ENCODE measurements at places on chromosomes 1 and 21. TPM values are rescaled to one million over a fixed set of nuclear protein-coding genes. Genes with fewer than 3 reads are reported as not detected.

The SUSD4 gene
- total RNA-seq = 38.4 TPM

The KIF26B gene
- 10.9 TPM for total RNA-seq

The C1orf56 gene
- 4.1 TPM for total RNA-seq

The POU2F1 gene
- total RNA-seq = 28.8 TPM

The UBL4B gene
- not detected for total RNA-seq

The A3GALT2 gene
- not detected for total RNA-seq

The THEM5 gene
- not detected for total RNA-seq

The LDLRAD2 gene
- total RNA-seq = 0.66 TPM

The DDOST gene
- total RNA-seq = 205 TPM

- peaks cover 49% of the 10 kb centered on the region for H3K4me1 ChIP-seq
- peaks cover 11% of the 10 kb centered on the region for H3K36me3 ChIP-seq
- no peaks in the 10 kb centered on the region for H3K27me3 ChIP-seq
- no peak for DNase-seq
- peak overlapping the region; percentile 67 for H3K27ac ChIP-seq
These were observed 71.4 kb downstream of the MEGF6 start for GRCh38 chr1:3539707-3540425.

DNA sequence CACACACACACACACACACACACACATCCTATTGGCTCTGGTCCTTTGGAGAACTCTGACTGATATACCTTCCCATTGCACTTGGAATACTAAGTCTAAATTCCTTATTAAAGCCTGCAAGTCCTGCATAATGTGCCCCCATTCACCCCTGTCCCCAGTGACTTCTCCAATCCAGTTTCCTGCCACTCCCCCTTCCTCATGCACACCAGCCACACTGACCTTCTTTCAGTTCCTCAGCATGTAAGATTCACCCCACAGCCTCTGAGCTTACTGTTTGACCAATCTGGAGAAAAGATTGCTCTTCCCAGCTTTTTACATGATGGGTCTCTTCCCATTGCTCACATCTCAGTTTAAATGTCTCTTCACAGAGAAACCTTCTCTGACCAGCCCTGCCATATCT, 146.6 kb downstream of the TBX15 start:
- H3K4me1 ChIP-seq = no peaks in the 10 kb centered on the region
- H3K27me3 ChIP-seq = no peaks in the 10 kb centered on the region
- no peaks in the 10 kb centered on the region for H3K36me3 ChIP-seq
- H3K27ac ChIP-seq = no peak overlapping the region
- DNase-seq = no peak

DNA sequence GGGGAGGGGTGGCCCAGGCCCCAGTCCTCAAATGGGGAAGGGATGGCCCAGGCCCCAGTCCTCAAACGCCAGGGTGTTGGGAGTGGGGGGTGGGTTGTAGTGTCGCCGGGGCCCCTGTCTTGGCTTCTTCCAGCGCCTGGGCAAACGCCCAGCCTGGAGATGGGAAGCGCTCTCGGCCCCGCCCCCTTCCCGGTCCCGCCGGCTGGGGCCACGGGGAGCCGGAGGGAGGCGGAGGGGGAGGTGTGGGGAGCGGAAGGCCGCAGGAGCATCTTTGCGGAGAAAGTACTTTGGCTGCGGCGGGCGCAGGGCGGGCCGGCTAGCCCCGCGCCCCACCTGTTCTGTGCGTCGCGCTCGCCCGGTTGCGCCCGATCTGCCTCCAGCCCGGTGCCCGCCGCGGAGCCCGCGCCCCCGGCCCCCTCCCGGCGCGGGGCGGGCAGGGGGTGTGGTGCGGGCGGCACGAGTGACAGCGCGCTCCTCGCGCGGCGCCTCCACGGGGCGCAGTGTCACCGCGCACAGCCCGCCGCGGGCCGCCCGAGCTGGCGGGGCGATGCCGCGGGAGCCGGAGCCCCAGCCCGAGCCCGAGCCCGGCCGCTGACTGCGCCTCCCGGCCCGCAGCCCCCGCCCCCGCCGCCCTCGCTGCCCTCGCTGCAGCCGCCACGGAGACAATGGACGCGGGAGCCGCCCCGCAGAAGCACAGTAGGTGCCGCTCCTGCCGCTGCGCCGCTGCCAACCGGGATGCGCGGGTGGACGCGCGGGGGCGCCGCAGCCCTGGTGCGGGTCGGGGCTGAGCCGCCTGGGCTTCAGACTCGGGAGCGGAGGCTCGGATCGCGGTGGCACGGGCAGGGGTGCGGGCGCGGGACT, 31.1 kb upstream of the PEX10 start:
- peaks cover 7% of the 10 kb centered on the region for H3K36me3 ChIP-seq
- no peak for DNase-seq
- peaks cover 73% of the 10 kb centered on the region for H3K4me1 ChIP-seq
- no peak overlapping the region for H3K27ac ChIP-seq
- H3K4me3 ChIP-seq = no peak overlapping the region

GRCh38 chr1:22177354-22178003, 34.6 kb upstream of the WNT4 start:
- DNase-seq = no peak
- H3K27me3 ChIP-seq = no peaks in the 10 kb centered on the region
- H3K4me1 ChIP-seq = no peaks in the 10 kb centered on the region
- no peaks in the 10 kb centered on the region for H3K36me3 ChIP-seq
- H3K4me3 ChIP-seq = no peak overlapping the region
- no peak overlapping the region for H3K27ac ChIP-seq

GRCh38 chr1:31505911-31506497, 70.3 kb upstream of the TINAGL1 start:
- H3K27me3 ChIP-seq = no peaks in the 10 kb centered on the region
- H3K4me3 ChIP-seq = no peak overlapping the region
- H3K36me3 ChIP-seq = no peaks in the 10 kb centered on the region
- H3K27ac ChIP-seq = no peak overlapping the region

DNA sequence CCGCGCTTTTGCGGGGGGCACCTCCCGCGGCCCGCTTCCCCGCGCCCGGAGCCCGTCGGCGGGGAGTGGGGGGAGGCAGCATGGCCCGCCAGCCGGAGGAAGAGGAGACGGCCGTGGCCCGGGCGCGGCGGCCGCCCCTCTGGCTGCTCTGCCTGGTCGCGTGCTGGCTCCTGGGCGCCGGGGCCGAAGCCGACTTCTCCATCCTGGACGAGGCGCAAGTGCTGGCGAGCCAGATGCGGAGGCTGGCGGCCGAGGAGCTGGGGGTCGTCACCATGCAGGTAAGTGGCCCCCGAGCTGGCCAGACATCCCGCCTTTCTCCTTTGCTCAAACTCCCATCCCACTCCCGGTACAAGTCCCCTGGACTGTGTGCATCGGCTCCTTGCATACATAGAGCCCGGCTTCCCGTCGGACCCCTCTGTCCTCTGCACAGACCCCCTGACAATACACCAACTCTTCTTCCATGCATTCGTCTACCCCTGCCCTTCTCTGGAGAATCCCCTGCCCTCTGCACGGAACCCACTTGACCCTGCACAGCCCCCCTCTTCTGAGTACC, 812 bp downstream of the CACHD1 start:
- no peak for DNase-seq
- peak overlapping the region; percentile 77 for H3K27ac ChIP-seq
- no peaks in the 10 kb centered on the region for H3K36me3 ChIP-seq
- H3K4me3 ChIP-seq = peak overlapping the region; percentile 60
- peaks cover 15% of the 10 kb centered on the region for H3K4me1 ChIP-seq

GRCh38 chr1:29736582-29737188, 500.4 kb downstream of the PTPRU start:
- H3K4me3 ChIP-seq = no peak overlapping the region
- H3K36me3 ChIP-seq = no peaks in the 10 kb centered on the region
- no peaks in the 10 kb centered on the region for H3K27me3 ChIP-seq
- H3K4me1 ChIP-seq = no peaks in the 10 kb centered on the region
- DNase-seq = no peak

- peaks cover 4% of the 10 kb centered on the region for H3K4me1 ChIP-seq
- DNase-seq = no peak
- no peaks in the 10 kb centered on the region for H3K36me3 ChIP-seq
- H3K4me3 ChIP-seq = no peak overlapping the region
- no peaks in the 10 kb centered on the region for H3K27me3 ChIP-seq
- H3K27ac ChIP-seq = no peak overlapping the region
These were observed 35.1 kb downstream of the ITSN1 start for GRCh38 chr21:33677450-33677849.

DNA sequence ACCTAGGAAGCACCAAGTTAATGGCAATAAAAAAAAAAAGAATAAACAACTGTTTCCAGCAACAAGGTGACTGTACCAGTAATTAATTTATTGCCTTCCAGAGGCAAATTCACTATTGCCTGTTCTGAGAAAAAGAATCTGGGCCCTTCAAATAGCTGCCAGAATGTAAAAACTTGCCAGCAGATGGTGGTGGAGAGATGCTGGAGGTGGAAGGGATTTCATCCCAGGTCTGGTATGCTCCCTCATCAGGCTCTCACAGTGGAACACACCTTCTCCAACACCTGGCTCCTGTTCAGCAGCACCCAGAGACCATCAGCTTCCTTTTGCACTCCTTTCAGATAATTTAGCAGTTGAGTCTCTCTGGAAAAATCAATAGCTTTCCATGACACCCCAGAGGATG, 792.9 kb upstream of the ADAMTS5 start:
- H3K4me3 ChIP-seq = no peak overlapping the region
- no peaks in the 10 kb centered on the region for H3K4me1 ChIP-seq
- no peaks in the 10 kb centered on the region for H3K36me3 ChIP-seq

GRCh38 chr1:53769780-53770179, 30.8 kb upstream of the GLIS1 start:
- no peak for DNase-seq
- no peak overlapping the region for H3K27ac ChIP-seq
- no peaks in the 10 kb centered on the region for H3K4me1 ChIP-seq
- no peak overlapping the region for H3K4me3 ChIP-seq

- no peak overlapping the region for H3K4me3 ChIP-seq
- DNase-seq = no peak
- no peaks in the 10 kb centered on the region for H3K27me3 ChIP-seq
- no peak overlapping the region for H3K27ac ChIP-seq
These were observed 13.7 kb downstream of the LRRC8B start for GRCh38 chr1:89538361-89538760.

GRCh38 chr1:17770983-17771382, 15.8 kb downstream of the ACTL8 start:
- H3K27me3 ChIP-seq = no peaks in the 10 kb centered on the region
- DNase-seq = no peak
- no peak overlapping the region for H3K4me3 ChIP-seq
- H3K27ac ChIP-seq = no peak overlapping the region
- no peaks in the 10 kb centered on the region for H3K36me3 ChIP-seq
- peaks cover 10% of the 10 kb centered on the region for H3K4me1 ChIP-seq

DNA sequence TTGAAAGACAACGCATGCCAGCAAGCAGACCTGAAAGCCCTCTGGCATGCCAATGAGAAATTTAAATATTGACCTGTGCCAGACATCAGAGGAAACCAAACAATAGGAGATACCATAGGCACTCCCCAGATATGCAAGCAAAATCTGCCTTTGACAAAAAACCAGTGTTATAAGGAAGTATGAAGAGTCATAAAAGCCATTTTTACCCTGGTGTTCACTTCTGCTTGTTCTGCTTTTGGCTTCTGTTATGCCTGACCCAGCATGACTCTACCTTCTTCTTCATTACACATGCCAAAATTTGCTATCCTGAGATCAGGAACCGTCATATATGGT, 26.4 kb downstream of the NPHS2 start:
- no peak overlapping the region for H3K4me3 ChIP-seq
- no peak for DNase-seq
- H3K36me3 ChIP-seq = no peaks in the 10 kb centered on the region
- H3K27ac ChIP-seq = no peak overlapping the region
- no peaks in the 10 kb centered on the region for H3K4me1 ChIP-seq

DNA sequence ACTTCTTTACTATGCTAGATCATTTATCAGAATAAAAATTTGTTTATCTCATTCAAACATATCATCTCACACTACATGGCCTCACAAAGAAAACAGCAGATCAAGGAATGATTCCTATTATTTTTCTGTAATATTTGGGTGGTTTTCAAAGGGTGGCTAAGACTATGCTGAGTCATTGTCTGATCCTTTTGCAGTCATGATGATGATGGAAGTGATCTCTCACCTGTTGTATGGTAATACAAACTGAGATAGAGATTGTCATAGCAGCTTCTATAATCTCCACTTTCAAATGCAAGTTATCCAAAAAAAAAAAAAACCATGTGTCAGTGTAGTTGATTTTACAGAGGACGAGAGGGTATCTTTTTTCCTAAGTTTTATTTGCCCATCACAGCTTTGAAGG, 37.2 kb upstream of the GBP5 start:
- H3K36me3 ChIP-seq = no peaks in the 10 kb centered on the region
- no peak for DNase-seq
- no peaks in the 10 kb centered on the region for H3K27me3 ChIP-seq
- no peaks in the 10 kb centered on the region for H3K4me1 ChIP-seq

DNA sequence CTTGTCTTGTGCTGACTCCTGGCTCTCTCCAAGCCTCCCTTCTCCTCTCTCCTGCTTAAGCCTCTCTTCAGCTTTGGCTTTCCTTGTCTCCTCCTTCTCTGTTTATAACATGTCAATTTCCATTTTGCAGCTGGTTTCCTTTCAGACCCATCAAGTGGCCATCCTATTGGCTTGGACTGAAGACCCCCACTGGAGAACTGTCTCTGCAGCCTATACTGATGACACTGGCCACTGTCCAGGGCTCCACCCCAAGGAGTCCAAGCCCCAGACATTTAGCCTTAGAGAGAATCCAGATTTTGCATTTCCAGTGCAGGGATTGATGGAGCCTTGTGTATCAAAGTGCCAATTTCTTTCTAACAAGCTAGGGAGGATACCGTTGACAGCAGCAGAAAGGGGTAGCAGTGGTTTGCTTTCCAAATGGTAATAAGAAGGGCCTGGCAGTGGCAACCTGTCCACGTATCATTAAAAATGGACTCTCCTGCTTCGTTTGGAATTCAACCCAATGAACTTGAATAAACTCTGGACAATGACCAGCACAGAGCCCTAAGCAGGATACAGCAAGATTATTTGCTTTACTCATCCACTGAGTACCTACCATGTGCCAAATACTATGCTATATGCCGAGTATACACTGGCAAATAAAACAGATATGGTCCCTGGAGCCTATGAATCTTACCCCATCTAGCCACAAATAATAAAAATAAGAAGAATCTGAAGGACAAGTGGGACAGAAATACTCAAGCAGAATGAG, 6.5 kb downstream of the OVAAL start:
- H3K27ac ChIP-seq = no peak overlapping the region
- no peaks in the 10 kb centered on the region for H3K27me3 ChIP-seq
- DNase-seq = no peak
- no peaks in the 10 kb centered on the region for H3K4me1 ChIP-seq
- H3K4me3 ChIP-seq = no peak overlapping the region
- H3K36me3 ChIP-seq = no peaks in the 10 kb centered on the region

- H3K27ac ChIP-seq = no peak overlapping the region
- DNase-seq = no peak
- no peak overlapping the region for H3K4me3 ChIP-seq
- H3K27me3 ChIP-seq = no peaks in the 10 kb centered on the region
These were observed 33.5 kb downstream of the EPHA2 start for GRCh38 chr1:16122350-16122881.

DNA sequence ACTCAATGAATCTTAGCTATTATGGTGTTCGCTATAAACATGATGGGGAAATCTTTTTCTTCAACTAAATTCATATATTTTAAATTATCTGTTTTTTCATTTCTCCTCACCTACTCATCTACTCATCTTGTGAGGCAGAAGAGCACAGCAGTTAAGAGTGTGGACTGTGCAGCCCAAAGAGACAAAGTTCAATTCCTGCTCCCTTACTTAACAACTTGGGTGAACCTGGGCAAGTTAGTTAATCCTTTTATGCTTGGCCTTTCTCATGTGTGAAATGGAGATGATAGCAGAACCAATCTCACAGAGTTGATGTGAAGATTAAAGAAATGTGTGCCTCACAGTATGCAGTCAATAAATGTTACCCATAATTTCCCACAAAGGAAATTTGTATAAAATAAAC, 168.2 kb downstream of the GPATCH2 start:
- no peak overlapping the region for H3K4me3 ChIP-seq
- no peak overlapping the region for H3K27ac ChIP-seq
- DNase-seq = no peak
- no peaks in the 10 kb centered on the region for H3K36me3 ChIP-seq

Measured in spinal cord (tissue), 10 donors.